Stromal cell of bone marrow (primary cell): ENCODE measurements at places on chromosomes 3 and 15.

DNA sequence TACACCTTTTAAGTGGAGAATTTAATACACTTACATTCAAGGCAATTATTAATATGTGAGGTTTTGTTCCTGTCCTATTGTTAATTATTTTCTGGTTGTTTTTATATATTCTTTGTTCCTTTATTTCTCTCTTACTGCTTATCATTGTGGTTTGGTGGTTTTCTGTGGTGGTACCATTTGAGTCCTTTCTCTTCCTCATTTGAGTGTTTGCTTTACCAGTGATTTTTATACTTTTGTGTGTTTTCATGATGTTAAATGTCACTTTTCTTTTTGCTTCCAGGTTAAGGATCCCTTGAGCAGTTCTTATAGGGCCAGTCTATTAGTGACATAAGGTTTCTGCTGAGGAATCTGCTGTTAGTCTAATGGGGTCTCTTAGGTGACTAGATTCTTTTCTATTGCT, 116.5 kb downstream of the LRRK1 start:
- DNase-seq, result no peak

DNA sequence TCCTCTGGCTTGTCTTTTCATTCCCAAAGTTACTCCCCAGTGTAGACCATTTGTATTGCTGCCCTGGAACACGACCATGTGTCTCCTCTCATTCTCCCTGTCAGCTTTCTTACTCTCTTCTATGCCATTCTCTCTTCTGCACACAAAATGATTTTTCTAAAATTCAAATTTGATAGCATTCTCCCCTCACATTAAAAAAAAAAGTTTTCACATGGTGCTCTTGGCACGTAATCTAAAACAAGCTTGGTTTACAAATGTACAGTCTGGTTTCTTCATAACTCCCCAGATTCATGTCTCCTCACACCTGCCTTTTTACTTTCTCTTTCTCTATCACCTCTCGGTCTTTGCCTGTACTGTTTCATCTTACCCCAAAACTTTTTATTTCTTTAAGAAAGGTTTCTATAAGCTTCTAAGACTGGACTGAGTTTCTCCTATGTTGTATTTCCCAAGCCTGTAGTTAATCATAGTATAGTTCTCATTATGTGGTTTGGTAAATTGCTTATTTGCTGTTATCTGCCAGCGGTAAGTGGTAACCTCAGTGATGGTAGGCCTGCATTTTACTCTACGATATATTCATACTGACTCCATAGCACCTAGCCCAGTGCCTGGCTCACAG, 31.2 kb downstream of the BCHE start:
- no peak for DNase-seq

GRCh38 chr15:78841891-78842290, 30.6 kb upstream of the ADAMTS7 start:
- no peak for DNase-seq

DNA sequence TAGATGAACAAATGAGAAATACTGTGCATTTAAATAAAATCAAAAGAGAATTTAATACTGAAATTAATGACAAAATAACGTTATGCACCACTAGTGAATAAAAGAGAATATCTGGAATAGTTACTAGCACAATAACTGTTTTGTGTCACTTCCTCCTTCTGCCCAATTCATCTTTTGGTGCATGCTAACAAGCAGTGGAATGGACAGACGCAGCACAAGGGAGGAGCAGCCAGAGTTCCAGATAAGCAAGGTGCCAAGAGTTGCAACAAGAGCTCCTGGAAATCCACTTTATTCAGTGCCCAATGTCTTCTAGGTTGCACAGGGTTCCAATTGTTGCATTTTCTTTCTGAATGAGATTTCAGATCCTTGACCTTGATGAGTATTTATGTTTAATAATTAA, 66.5 kb upstream of the PLXND1 start:
- DNase-seq, result no peak

GRCh38 chr3:8529738-8530525, 28.3 kb downstream of the LMCD1 start:
- no peak for DNase-seq

DNA sequence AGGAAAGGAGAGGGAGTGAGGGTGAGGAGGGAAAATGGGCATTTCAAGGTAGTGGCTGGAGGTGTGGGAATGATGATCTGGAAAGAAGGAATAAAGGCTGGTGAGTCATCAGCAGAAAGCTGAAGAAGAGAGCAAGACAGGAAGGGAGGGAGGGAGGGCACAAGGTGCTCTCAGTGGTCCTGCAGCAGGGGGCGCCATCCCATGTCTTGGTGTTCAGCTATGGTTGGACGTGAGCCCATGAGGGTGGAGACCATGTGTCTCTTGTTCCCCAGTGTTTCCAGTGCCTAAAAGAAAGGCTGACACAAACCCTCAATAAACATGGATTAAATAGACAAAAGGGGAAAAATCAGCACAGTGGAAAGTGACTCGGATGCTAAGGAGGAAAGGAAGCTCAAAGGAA, 228.5 kb downstream of the NTRK3 start:
- DNase-seq, result no peak
